ENCODE measurements at places on chromosomes 2 and 18.

DNA sequence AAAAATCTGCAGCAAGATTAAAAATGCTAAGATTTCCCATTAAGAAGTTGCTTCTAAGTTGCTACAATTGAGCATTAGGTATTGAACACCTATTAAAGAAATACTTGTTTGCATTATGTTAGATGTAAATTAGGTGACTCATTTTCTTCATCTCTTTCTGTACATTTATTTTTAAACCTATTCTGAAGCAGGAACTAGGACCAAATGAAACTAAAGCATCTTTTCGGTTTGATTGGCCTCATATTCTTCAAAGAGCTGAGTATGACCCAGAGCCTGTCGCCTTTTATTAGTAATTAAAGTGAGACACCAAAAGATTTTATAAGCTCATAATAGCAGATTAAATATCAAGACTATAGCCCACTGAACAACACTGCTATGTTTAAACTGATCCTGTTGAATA lies 83.4 kb upstream of the ZEB2 start:
- no peak for DNase-seq

GRCh38 chr2:123380370-123380935 lies 644.6 kb upstream of the CNTNAP5 start:
- DNase-seq: no peak

DNA sequence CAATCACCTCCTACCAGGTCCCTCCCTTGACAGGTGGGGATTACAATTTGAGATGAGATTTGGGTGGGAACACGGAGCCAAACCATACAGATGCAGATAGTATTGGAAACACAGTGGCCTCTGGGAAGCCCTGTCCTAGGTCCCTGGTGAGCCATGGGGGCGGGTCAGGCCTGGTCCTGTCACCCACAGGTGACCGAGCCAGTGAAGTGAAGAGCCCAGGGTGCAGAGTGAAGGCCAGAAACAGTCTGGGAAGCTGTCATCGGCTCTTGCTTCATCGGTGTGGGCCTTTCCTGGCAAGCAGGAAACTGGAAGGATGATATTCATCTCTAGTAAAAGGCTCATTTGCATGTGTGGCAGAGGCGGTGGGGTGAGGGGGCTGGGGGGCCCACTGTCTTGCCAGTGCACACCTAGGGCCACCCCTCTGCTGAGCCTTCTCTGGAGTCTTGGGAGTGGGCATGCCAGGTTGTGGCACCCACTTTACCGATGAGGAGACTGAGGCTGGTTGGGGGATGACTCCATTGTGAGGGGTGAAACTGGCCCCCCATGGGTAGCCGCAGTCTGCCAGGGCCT lies 290.6 kb downstream of the NDUFA10 start:
- no peak for DNase-seq

- no peak for DNase-seq
These were observed 5.9 kb downstream of the ROCK2 start for GRCh38 chr2:11338580-11338979.

- DNase-seq: no peak
These were observed 4.7 kb downstream of the CYTIP start for GRCh38 chr2:157438863-157439823.

GRCh38 chr2:79910643-79911042 lies 393.9 kb downstream of the LRRTM1 start:
- DNase-seq: no peak

DNA sequence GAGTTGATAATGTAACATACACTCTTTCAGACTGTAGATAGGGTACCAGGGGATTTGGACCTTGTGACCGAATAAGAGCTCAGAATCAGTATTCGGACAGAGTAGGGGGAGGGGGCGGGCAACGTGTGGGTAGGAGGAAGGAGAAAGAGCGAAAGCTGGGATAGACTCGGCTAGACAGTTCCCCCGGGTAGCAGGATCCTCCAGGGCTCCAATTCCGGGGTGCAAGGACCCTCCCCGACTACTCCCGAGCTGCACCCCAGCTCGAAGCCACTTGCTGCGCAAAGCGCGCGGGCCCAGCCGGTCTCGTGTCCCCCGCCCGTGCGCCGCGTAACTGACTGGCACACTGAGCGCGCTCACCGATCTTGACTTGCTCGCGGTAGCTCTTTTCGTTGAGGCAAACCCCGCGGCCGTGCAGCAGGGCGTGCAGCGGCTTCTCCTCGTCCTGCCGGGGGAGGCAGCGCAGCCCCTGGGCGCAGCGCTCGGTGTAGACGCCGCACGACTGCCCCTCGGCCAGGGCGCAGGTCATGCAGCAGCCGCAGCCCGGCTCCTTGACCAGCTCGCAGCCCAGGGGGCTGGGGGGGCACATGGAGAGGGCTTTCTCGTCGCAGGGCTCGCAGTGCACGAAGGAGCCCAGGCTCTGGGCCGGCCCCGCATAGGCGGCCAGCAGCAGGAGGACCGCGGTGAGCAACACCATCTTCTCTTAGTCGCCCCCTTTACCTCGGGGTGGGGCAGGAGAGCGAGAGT lies 1.1 kb downstream of the IGFBP5 start:
- DNase-seq: no peak

GRCh38 chr2:235549735-235550377 lies 56.0 kb downstream of the AGAP1 start:
- no peak for DNase-seq

DNA sequence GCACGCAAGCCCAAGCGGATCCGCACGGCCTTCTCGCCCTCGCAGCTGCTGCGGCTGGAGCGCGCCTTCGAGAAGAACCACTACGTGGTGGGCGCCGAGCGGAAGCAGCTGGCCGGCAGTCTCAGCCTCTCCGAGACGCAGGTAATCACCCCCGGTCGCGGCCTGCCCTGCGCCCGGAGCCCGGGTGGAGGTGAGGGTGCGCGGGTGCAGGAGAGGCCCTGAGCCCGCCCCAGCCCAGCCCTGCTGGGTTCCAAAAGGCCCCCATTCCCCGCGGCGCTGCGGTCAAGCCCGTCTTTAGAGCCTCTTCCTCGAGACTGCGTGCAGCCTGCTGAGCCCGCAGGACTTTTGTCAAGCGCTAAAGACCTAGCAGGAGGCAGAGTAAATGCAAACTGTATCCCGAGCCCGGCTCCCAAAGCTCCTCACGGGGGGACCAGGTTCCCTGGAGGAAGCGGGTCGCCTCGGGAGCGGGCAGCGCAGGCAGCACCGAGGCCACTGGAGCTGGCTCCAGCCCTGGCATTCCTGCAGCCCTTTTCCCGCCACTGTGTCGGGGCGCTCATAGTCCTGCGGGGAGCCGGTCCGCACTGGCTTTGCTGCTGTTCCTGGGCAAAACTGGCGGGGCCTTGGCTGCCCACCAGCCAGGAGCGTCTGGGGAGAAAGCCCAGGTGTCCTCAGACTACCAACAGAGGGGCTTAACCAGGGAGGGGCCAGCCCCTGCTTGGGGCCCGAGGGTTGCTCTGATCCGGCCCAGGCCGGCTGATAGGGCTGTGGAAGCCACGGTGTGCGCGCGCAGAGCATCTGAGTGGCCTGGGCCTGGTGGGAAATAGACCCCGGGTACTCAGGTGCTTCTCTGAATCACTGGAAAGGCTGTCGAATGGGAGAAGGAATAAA lies 7.3 kb downstream of the EMX1 start:
- peak; percentile 62 for DNase-seq

DNA sequence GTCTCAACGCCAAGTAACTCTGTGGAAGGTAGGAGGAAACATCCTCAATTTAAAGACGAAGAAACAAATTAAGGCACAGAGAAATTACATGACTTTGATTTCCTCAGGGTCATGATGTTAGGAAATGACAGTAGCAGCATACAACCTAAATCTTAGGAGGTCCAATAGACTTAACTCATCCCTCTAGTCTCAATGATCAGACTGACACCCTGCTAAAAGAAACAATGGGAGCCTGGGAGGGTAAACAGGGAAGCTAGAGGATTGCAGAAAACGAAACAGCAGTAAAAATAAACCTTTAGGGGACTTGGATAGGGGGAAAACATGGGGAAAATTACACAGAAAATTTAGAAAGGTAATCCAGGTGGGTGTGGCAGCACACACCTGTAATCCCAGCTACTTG lies 56.0 kb downstream of the ROCK2 start:
- DNase-seq: no peak

- DNase-seq: no peak
These were observed 6.6 kb upstream of the TUBB6 start for GRCh38 chr18:12301263-12302005.

Data from left forelimb (tissue), 1 donor.